ENCODE measurements at places on chromosomes 1 and 21. TPM values are rescaled to one million over a fixed set of nuclear protein-coding genes. Genes with fewer than 3 reads are reported as not detected.

The TCHHL1 gene
- not detected for total RNA-seq

The SPOCD1 gene
- 47.2 TPM for total RNA-seq

The NR0B2 gene
- not detected for total RNA-seq

The UBXN10 gene
- total RNA-seq = 0.07 TPM

The KRTAP19-3 gene
- not detected for total RNA-seq

Measured in mammary microvascular endothelial cell (primary cell).